Activated CD8-positive, alpha-beta T cell treated with anti-CD3 and anti-CD28 coated beads, Interleukin-2, amount 10 ng/mL, durations not matched to agents 7 days and 5 days (primary cell): ENCODE measurements at places on chromosomes 2 and 18.

DNA sequence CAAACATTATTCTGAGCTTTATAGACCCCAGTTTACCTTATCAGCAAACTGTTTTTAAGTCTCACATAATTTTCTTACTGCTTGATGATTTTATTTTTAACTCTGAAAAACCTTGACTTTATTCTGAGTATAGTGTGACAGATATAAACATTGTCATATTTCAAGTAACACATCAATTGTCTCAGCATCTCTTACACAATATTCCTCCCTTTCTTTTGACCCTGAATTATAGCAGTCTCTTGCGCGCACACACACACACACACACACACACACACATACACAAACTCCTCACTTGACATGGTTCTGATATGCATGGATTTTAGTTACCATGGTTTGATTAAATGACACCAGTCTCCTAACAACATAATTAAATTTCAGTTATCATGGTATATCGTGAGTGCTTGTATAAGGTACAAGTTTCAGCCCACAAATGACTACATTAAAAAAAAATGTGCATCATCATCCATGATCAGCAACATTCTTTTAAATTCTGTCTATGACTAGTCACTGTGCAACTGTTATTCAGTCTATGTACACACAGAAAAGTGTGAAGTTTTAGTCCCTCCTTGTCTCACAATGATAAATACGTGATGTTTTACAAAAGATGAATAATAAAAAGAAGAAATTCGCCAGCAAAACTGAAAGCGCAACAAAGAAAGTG, 39.5 kb upstream of the TACR1 start:
- DNase-seq = no peak

- peak; percentile 76 for DNase-seq
These were observed 159.4 kb downstream of the PIK3C3 start for GRCh38 chr18:42114310-42114943.

- no peak for DNase-seq
These were observed 161.2 kb downstream of the PLEKHA3 start for GRCh38 chr2:178641498-178641897.

- no peak for DNase-seq
These were observed 98.5 kb upstream of the GPR45 start for GRCh38 chr2:105143094-105143466.

- no peak for DNase-seq
These were observed 121.8 kb downstream of the MAIP1 start for GRCh38 chr2:200077210-200077650.
